Globus pallidus (tissue), 1 donor: ENCODE measurements at places on chromosomes 6 and 20.

GRCh38 chr6:120202878-120203277 lies 853.3 kb upstream of the MAN1A1 start:
- no peak for DNase-seq

DNA sequence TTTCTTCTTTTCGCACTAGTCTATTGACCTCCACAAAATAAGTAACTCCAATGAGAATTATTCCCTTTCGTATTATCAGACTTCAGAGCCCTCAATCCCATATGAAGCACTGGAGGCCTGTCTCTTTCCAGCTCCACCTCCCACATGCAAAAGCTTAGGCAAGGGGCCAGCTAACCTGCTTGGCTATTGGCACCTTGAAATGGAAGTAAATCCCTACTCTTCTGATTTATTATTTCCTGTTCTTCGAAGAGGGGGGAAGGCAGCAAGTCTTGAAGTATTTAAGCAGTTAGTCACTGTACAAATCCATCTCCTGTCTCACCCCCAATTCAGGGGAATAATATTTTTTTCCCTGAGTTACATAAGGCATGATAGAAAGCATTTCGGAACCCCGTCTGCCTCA lies 577.8 kb downstream of the MAFB start:
- no peak for DNase-seq

DNA sequence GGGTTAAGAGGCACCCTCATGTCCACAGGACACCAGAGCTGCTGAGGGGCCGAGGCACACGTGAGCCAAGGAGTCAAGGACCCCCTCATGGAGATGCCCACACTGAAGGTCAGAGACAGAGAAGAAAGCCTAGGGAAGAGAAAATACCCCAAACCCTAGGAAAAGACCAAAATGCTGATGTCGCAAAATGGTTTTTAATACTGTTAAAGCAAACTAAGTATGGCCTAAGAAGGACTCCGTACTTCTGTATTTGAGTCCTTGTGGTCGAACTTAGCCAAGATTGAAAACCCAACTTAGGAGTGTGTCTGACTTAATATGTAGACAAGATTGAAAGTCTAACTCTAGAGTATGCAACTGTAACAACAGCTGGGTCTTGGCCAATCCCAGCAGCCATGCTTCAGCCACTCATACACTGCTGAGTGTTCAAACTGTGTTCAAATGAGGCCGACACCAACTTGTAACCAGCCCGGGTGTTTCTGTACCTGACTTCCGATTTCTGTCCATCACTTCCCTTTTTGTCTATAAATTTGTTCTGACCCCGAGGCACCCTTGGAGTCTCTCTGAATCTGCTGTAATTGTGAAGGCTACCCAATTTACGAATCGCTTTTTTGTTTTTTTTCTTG lies 92.6 kb upstream of the AGPAT4 start:
- DNase-seq = no peak

DNA sequence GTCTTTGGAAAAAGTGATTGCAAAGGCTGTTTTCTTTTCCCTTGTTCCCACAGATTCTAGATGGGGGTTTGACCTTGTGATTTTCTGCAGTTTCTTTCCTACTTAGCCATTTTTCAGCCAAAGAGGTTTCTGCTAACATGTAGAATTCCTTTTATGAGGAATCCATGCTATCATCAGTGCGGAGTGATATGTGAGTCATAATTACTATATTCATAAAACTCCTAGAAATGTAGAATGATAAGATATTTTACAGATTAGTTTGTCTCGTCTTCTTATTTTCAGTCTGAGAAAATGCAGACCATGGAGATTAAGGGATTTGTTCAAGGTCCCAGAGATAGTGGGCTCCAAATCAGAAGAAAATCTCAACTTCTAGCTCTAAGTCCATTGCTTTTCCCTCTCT lies 98.6 kb downstream of the KCNQ5 start:
- DNase-seq = no peak

- DNase-seq = peak; percentile 49
Measured at GRCh38 chr6:7243179-7243981, 69.6 kb downstream of the SSR1 start.

DNA sequence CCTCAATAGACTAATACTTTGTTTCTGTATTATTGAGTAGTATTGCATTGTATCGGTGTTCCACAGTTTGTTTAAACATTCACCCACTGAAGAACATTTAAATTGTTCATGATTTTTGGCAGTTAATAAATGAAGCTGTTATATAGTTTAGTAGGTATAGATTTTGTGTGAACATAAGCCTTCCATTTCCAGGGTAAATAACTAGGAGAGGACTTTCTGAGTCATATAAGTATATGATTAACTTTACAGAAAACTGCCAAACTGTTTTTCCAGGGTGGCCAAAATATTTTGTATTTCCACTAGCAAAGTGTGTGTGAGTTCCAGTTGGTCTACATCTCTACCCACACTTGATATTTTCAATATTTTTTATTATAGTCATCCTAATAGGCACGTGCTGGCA lies 70.0 kb upstream of the MLIP start:
- DNase-seq = no peak

DNA sequence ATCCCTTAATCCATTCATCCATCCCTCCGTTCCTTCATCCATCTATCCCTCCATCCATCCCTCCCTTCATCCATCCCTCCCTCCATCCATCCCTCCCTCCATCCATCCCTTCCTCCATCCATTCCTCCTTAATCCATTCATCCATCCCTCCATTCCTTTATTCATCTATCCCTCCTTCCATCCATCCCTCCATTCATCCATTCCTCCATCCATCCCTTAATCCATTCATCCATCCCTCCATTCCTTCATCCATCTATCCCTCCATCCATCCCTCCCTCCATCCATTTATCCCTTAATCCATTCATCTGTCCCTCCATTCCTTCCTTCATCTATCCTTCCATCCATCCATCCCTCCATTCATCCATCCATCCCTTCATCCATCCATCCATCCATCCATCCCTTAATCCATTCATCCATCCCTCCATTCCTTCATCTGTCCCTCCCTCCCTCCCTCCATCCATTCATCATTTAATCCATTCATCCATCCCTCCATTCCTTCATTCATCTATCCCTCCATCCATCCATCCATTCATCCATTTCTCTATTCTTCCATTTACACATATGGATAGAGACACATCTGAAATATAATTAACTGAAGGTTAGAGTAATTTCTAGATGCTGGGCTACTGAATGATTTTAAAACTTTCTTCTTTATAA lies 100.9 kb downstream of the TSHZ2 start:
- DNase-seq = no peak

DNA sequence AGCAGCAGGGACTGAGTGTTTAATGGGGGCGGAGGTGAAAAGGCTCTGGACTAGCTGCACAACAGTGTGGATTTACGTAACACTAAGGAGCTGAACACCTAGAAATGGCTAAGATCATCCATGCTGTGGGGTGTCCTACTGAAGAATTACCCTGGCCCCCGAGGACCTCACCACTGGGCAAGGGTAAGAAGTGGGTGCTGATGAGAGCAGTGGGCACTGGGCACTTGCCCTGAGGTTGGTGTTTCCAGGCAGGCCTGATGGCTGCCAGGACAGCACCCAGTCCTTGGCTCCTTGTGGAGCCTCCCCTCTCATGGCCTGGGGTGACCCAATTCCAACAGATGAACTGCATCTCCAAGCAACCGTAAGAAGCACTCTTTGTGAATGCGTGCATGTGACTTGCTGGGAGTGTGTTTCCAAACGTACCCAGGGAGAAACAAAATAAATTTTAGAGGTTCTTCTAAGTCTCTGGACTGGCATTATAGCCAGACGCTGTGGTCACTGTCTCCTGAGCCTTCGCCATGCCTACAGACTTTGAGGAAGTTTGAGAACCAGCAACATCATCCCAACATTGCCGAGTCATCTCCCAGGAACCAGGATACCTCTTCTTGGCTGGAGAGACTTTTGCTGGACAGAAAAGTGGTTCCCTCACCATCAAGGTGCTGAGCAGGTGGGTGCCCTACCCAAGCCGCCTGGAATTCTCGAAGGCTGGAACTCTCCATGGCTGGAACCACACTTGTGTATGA lies 245.9 kb downstream of the ERMARD start:
- no peak for DNase-seq

- no peak for DNase-seq
Measured at GRCh38 chr6:35051997-35052583, 89.0 kb downstream of the TCP11 start.

GRCh38 chr20:17662333-17663039 lies 19.6 kb downstream of the RRBP1 start:
- no peak for DNase-seq

- no peak for DNase-seq
Measured at GRCh38 chr6:37110500-37111461, 59.2 kb upstream of the PIM1 start.

GRCh38 chr6:37584654-37585522 lies 85.2 kb upstream of the CCDC167 start:
- DNase-seq = no peak

GRCh38 chr6:116018976-116019375 lies 41.7 kb downstream of the FRK start:
- no peak for DNase-seq

DNA sequence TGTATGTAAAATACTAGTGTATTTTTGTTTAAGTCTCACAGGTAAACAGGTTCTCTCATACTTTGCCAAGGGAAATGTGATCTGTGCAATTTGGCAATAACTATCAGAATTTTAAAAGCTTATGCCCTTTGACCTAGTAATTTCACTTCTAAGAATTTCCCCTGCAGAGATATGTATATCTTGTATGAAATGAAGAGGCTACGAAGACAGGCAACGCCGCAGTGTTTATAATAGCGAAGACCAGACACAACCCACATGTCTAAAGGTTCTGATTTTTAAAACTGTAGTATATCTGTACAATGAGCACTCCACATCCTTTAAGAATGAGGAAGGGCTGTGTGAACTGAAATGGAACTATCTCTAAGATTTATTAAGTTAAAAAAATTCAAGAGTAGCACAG lies 7.5 kb downstream of the TRAF3IP2 start:
- no peak for DNase-seq

- no peak for DNase-seq
Measured at GRCh38 chr6:84967965-84968364, 203.6 kb upstream of the TBX18 start.

GRCh38 chr6:117465691-117466090 lies 16.8 kb upstream of the DCBLD1 start:
- no peak for DNase-seq

DNA sequence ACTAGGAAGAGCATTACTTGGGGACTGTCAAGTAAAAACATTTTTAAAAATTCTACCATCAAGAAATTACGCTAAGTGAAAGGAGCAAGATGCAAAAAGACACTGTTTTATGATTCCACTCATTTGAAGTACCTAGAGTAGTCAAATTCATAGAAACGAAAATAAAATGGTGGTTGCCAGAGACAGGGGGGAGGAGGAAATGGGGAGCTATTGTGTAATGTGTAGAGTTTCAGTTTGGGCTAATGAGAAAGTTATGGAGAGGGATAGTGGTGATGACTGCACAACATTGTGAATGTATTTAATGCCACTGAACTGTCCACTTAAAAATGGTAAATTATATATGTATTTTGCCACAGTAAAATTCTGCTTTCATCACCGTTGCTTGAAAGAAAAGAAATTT lies 83.8 kb downstream of the UST start:
- no peak for DNase-seq

DNA sequence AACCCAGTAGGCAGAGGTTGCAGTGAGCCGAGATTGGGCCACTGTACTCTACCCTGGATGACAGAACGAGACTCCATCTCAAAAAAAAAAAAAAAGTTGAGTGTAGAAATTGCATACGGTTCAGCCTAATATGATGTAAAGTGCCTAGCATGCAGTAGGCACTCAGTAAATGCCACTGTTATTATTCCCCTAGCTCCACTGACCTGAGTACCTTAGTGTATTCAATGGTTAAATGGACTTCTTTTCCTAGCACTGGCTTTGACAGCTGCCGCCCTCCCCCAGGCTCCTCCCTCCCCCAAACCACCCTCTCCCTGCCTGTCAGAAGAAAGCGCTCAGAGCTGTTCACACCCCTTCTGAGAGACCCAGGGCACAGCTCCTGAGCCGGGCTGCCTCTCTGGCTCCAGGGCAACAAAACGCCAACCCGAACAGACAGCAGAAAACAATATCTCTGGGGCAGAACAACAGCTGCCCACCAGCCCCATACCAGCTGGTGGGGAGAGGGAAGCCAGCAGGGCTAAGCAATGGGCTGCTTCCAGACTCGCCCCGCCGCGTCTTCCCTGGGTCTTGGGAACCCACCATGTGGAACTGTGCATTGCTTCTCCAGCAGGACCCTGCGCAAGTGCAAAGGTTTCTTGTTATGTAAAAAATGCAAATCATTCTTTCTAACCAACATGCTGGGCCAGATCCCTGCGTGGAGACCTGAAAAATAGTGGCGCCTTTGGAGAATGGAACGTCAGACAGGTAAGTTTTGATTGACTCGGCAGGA lies 4.5 kb downstream of the CPNE5 start:
- no peak for DNase-seq

- no peak for DNase-seq
Measured at GRCh38 chr20:7770578-7770977, 169.7 kb downstream of the HAO1 start.

DNA sequence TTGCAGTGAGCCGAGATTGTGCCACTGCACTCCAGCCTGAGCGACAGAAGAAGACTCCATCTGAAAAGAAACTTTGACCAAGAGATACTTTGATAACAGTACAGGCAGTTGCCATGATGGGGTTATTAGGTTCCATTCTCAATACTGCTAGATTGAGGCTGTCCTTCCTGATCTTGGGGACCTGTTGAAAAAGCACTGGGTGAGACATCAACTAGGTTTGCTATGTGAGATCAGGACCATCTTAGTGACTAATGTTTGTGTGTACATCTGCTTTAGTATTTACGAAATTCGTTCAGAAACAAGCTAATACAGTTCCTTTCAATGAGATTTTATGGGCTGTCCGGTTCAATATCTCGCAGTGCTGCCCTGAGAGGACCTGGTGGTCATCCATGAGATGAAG lies 2.6 kb downstream of the DSE start:
- no peak for DNase-seq

- no peak for DNase-seq
Measured at GRCh38 chr20:53276143-53276542, 304.0 kb downstream of the TSHZ2 start.

- peak; percentile 48 for DNase-seq
Measured at GRCh38 chr6:68727699-68728098, 92.6 kb downstream of the ADGRB3 start.

- DNase-seq = no peak
Measured at GRCh38 chr20:19403549-19403948, 191.1 kb downstream of the SLC24A3 start.

GRCh38 chr20:48732081-48732829 lies 95.5 kb downstream of the PREX1 start:
- DNase-seq = no peak

DNA sequence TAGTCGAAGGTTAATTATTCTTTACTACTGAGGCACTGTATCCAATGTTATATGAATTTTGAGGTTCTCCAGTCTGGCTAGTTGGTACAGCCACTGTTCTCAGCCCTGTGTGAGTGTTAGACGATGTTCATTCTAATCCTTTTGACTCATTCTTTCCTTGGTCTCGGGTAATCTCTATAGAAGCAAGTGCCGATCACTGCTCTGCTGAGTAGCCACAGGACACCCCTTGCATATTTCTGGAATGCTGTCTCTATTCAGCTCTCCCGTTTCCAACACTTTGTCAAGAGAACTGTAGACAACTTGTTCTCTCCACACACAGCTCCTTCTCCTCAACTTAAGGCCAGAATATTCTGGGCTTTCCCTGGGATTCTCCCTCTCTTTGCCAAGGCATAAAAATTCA lies 42.4 kb upstream of the PLCB1 start:
- DNase-seq = no peak

GRCh38 chr6:143675946-143676345 lies 1.8 kb upstream of the PHACTR2 start:
- no peak for DNase-seq
